ENCODE measurements at places on chromosomes 2 and 18.

DNA sequence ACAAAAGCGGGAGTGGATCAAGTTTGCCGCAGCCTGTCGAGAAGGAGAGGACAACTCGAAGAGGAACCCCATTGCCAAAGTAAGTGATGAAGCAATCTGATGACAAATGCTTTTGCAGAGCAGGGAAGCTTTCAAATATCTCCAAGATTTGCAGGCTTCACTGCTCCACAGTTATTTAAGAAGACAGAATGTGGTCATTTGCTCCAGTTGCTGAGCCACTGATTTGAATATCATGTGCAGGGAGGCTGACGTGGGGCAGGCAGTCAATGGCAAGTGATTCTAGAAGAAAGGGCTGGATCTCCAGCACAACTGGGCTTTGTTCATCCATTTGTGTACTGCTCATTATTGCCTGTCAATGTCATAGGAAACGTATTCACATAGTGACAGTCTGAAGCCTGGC lies 10.2 kb downstream of the DSG4 start:
- no peak for DNase-seq

DNA sequence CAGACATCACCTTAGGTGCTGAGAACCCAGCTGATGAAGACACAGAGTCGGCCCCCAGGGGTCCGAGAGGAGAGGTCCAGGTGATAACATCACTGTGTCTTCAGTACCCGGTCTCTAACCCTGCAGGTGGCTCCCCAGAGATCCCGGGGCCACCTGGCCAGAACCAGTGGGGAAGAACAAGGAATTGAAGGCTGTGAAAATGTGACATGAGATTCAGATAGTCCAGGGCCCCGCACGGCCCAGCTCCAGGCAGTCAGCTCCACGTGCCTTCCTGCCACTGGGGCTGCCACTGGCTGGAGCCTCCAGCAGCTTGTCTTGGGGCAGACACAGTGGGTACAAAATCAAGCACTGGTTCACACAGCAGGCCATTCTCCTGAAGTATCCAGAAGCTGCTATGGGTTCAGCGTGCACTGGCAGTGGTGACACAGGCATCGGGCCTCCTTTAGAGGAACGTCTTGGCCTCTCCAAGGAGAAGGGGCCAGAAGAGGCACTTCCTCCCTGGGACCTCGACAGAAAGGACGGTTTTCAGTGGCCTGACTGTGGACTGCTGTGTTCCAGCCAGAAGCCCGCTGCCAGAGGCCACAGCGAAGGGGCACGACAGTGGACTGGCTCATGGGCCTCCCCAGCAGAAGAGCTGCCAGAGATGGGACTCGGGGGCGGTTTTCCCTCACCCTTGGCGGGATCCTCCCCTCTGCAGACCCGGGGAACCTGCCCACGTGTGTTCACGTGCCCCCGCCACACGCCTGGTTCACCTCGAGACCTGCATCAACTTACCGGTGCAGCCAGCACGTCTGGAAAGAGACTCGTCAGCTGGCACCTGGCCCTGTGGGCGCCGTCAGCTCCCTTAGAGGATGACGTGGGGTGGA lies 150.4 kb downstream of the HDAC4 start:
- no peak for DNase-seq

DNA sequence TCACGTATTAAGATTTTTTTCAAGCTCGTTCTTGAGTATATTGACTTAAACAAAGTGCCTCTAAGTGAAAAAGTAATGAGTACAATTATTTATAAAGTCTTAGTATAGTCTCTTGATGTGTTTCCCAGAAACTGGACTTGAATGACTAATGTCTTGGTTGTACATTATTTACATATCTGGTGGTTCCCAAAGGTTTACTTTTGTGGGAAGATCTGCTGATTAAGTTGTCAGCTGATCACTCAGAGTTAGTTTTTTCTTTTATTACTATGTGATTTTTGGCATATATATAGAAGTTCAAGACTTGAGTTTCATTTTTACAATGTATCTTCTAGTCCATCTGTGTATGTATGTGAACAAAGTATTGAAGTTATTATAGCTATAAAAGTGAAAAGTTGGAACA lies 29.5 kb downstream of the RNF144A start:
- DNase-seq, result no peak

GRCh38 chr2:241772063-241772499 lies 4.5 kb upstream of the GAL3ST2 start:
- DNase-seq, result peak; percentile 16

DNA sequence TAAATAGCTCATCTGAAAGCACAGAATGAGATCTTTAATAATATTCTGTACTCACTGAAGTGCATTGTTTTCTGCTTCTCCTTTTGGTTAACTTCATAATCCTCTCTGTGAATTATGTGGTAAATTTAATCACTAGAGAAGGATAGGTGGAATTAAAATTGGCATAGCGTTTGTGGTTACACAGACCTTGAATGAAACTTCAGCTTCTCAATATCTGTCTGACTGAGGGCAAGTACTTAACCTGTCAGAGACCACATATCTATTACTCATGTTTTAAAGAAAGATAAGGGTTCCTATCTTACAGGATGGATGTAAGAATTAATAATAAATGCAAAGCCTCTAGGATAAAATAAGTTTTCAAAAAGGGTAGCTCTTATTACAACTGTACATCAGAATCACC lies 861.8 kb downstream of the TRIB2 start:
- DNase-seq, result no peak
